ENCODE measurements at places on chromosomes 1 and 21. TPM values are rescaled to one million over a fixed set of nuclear protein-coding genes. Genes with fewer than 3 reads are reported as not detected.

- no peaks in the 10 kb centered on the region for H3K27me3 ChIP-seq
- H3K36me3 ChIP-seq, result no peaks in the 10 kb centered on the region
- no peak overlapping the region for H3K4me3 ChIP-seq
- no peak overlapping the region for H3K27ac ChIP-seq
- no peaks in the 10 kb centered on the region for H3K4me1 ChIP-seq
Observed at GRCh38 chr1:235802573-235803346, 63.9 kb downstream of the LYST start.

DNA sequence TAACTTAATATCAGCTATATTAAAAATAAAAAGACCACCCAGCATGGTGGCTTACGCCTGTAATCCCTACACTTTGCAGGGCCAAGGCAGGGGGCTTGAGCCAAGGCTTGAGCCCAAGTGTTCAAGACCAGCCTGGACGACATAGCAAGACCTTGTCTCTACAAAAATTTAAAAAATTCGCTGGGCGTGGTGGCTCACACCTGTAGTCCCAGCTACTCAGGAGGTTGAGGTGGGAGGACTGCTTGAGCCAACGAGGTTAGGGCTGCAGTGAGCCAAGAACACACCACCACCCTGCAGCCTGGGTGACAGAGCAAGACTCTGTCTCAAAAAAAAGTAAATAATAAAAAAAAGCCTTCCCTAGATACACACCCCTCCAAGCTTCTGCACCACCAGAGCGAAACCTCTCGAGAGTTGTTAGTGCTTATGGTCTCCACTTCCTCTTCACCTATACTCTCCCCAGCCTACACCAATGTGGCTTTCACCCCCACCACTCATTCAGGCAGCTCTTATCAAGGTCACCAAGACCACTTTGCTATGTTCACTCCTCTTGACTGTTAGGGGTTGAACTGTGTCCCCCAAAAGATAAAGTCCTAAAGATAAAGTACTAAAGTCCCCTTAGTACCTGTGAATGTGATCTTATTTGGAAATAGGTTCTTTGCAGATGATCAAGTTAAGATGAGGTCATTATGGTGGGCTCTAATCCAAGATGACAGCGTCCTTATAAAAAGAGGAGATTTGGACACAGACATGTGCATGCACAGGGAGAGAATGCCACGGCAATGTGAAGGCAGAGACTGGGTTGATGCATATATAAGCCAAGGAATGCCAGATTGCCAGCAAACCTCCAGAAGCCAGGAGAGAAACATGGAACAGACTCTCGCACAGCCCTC is 6.8 kb upstream of the PPP1R15B start:
- H3K27me3 ChIP-seq, result no peaks in the 10 kb centered on the region
- no peak overlapping the region for H3K27ac ChIP-seq
- H3K4me3 ChIP-seq, result no peak overlapping the region

The RHEX gene
- total RNA-seq, result not detected

DNA sequence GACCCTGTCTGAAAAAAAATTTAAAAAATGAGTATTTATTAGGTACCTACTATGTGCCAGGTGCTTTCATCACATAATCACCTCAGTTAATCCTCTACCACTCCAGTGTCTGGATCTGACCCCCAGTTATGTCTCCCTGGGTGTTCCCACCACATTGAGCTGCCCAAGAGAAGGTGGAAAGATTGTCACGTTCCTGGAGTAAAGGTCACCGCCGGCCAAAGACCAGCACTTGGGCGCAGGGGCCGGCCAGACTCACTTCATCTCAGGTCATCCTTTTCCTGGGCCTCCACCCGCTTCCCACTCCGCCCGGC is 714 bp downstream of the PYCR2 start:
- no peaks in the 10 kb centered on the region for H3K36me3 ChIP-seq
- H3K4me1 ChIP-seq, result peaks cover 10% of the 10 kb centered on the region
- H3K4me3 ChIP-seq, result peak overlapping the region; percentile 88
- H3K27me3 ChIP-seq, result no peaks in the 10 kb centered on the region
- no peak overlapping the region for H3K27ac ChIP-seq
- DNase-seq, result no peak

The SPRR2B gene
- total RNA-seq, result not detected

Measured in neural progenitor cell (in vitro differentiated cells).